Activated CD4-positive, alpha-beta memory T cell treated with anti-CD3 and anti-CD28 coated beads, Interleukin-2, amount 10 ng/mL, durations not matched to agents 7 days and 5 days (primary cell): ENCODE measurements at places on chromosomes 2 and 18.

DNA sequence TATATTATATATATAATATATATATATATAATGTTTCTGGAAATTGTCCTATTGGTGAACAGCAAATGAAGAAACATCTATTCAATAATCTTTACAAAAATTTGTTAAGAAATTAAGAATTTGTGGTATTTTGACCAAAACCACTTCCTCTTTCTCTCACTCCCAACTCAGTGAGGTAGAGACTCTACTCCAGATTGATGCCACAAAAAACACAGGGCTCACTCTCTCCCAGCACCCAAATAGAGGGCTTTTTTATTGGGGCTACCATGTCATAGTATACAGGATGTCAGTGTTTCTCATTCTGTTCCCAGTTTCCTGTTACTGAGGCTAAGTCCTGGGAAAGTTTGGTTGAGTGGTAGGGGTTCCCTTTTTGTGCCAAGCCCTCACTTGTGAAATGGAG is 1155.4 kb downstream of the BCL11A start:
- DNase-seq: no peak

DNA sequence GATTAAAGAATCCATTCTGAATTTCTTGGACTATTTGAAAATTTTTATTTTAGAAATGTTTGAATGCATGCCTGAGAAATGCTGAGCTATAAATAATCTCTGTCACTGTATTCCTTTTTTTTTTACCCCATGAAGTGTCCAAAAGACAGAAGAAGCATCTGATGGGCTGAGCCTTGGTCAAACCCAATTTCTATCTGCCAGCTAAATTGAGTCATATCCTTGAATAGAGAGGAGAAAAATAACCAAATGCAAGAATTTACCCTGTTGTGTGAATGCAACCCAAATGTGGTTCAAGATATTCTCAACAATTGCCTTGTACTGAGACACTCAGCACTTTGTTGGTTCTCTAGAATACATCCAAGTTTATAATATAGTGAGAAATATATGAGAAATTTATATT is 223.5 kb downstream of the UBE2E3 start:
- no peak for DNase-seq

GRCh38 chr2:111679202-111679601 is 204.8 kb downstream of the ANAPC1 start:
- no peak for DNase-seq

DNA sequence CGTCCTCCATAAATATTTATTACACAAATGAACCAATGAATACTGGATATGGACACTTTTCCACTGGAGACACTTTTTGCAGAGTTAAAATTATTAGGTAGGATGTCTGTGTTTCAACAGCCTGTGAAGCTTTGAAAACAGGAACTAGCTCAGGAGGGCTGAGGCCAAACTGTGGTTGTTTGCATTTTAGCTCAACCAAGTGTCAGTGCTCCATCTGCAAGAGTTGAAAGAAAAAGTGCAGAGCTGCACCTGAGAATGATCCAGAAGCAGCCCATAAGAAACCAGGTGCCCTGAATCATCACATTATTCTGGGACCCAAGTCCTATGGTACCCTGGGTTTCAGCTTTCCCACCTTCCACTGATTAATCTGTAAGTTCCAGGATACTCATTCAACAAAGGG is 180.4 kb downstream of the TRIB2 start:
- DNase-seq: no peak

GRCh38 chr2:127770973-127771735 is 39.8 kb downstream of the WDR33 start:
- no peak for DNase-seq

DNA sequence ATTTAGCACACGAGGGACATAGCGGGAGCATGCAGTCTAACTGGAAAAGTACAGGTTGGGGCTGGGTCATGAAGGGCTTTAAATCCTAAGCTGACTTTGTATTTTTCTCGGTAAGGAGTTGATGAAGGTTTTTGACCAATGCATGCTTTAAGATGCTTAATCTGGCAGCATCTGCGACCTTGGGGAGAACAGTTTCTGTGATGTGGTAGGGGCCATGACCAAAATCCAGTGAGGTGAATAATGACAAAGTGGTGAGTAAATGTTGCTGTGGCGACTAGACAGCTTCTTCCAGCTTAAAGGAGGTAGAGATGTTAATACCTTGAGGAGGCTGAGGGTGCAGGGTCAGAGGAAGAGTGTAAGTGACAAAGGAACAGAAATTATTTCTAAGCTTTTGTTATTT is 174.6 kb upstream of the ALPP start:
- no peak for DNase-seq

DNA sequence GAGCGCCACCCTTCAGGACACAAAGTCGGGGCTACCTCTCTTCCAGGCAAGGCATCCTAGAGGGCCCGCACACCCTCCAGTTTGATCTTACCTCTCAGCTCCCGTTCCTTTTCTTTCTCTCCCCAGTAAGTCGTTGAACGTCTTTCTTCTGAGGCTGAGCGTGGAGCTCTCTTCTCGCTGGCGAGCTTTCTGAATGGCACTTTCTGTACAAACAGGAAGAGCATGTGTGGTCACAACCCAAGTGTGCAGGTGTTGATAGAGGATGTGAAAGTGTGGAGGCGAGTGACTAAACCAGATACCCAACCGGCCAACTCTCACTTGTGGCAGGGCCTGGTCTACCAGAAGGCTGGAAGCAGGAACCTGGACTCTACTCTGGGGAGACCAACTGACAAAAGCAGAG is at the start of gene AFF3:
Gene AFF3, minus strand, starts transcription at position 198 of the 400 bp plus-strand sequence. CDS start 38,136 bp downstream, outside the sequence.
- DNase-seq: peak; percentile 27

GRCh38 chr2:216108310-216108966 is 710 bp upstream of the XRCC5 start:
- DNase-seq: no peak

- DNase-seq: no peak
These were observed 172.9 kb downstream of the FMNL2 start for GRCh38 chr2:152507907-152508306.

DNA sequence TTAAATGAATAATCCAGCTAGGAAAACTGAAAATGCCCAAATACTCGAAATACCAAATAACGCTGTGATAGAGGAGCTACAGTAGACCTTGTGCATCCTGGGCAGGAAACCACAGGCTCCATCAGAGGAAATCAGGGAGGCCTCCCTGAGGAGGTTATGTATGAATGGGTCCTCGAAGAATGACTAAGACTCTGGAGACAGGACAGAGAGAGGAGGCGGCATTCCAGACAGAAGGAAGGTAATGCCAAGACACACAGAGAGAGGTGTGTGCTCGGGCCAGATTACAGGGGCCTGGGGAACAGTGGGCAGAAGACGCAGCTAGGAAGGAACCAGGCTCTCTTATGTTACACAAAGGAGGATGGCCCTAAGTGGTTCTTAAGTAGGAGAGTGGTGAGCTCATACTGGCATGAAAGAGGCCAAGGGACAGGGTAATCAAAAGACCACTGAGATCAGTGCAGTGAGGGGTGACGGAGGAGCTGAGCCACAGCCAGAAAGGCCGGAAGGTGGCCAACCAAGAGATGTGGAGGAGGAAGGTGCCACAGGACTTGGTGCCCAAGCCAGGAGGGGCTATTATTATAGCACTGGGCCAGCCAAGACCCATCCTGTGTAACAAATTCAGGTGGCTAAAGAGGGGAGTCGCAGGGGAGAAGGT is 9.9 kb downstream of the ST3GAL5 start:
- no peak for DNase-seq

GRCh38 chr2:100780203-100781008 is 39.5 kb upstream of the NPAS2 start:
- DNase-seq: no peak

GRCh38 chr2:137051778-137052398 is 286.5 kb downstream of the THSD7B start:
- DNase-seq: no peak

GRCh38 chr18:58322464-58322863 is 278.4 kb downstream of the NEDD4L start:
- no peak for DNase-seq
